Tongue (tissue), 3 donors: ENCODE measurements at places on chromosomes 6 and 20.

DNA sequence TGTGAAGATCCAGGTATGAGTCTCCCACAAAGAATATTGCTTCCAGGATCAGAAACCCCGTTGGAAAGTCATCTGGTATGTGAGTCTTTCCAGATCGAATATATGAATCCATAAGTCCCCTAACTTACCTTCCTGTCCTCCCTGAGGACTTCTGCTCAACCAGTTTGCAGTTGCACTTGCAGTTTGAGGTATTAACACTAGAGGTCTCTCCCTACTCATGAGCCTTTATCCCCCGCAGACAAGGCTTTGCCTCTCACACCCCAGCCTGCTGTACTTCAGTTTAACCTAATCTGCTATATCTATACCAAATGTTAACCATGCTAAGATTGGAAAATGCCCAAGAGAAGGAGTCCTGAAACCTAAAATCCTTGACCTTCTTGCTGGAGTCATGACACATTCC is 135.3 kb upstream of the DEFB112 start:
- no peak for DNase-seq

GRCh38 chr6:50822078-50822476 is 3.4 kb downstream of the TFAP2B start:
- DNase-seq: no peak

- DNase-seq: no peak
Measured at GRCh38 chr20:37773291-37773826, 79.5 kb downstream of the CTNNBL1 start.

- no peak for DNase-seq
Measured at GRCh38 chr6:141451511-141452353, 681.0 kb upstream of the GJE1 start.

GRCh38 chr6:170030284-170030815 is 260.5 kb downstream of the DLL1 start:
- no peak for DNase-seq

DNA sequence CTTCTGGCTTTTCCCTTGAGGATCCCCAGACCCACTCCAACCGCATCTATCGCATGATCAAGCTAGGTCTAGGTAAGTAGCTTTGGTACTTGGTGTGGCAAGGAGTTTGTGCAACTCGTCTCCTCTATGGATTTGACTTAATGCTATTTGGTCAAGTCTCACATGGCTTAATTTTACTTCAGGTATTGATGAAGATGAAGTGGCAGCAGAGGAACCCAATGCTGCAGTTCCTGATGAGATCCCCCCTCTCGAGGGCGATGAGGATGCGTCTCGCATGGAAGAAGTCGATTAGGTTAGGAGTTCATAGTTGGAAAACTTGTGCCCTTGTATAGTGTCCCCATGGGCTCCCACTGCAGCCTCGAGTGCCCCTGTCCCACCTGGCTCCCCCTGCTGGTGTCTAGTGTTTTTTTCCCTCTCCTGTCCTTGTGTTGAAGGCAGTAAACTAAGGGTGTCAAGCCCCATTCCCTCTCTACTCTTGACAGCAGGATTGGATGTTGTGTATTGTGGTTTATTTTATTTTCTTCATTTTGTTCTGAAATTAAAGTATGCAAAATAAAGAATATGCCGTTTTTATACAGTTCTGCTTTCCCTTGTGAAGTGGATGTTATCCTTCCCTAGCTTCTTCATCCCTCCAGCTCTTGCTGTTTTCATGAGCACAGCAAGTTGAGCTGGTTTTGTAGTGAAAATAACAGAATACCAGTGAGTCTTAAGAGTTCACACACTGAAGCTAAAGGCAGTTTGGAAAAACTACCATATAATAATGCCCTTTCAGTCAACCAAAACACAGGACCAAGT is 3.8 kb downstream of the SLC35B2 start:
- no peak for DNase-seq

DNA sequence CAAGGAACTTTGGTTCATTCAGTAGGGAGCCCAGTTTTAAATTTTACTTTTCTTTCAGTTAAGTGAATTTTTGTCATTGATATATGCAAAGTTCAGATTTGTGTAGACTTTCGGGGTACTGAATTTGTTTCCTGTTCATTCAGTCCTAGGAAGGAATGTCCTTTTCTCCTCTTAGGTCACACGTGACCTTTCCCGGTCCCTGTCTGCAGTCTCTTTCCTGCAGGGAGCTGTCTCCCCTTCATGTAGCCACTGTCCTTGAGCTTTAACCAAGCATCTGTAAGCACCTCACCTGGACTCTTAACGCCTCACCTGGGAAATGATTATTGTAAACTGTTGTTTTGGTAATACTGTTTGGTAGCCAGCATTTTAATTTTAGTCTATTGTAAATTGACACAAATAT is 190.7 kb downstream of the ARID1B start:
- no peak for DNase-seq

DNA sequence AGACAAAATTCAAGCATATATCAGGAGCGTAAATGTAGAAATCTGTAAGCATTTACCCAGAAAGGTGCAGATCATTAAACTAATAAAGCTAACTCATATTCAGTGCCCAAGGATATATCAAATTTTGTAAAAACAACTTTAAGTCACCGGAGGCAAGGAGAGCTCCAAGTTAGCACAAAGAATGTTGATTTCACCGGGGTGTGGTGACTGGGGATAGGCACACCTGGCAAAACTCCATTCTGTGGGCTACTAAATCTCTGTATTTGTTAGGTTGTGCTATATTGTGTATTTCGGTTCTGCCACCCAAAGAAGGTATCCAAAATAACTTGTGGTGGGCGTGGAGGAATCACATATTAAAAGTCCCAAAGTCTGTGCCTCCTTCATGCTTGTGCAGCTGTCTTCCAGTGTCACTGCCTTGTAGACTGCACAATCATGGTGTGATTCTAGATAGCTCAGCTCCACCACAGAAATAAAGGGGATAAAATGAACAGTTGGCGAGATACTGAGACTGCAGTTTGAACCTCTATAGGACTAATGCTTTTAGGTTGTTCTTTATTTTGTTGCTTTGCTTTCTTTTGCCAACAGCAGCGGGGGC is 111.6 kb downstream of the GMDS start:
- DNase-seq: no peak
